Left hindlimb (tissue), 1 donor: ENCODE measurements at places on chromosomes 12 and 14.

- DNase-seq = no peak
Observed at GRCh38 chr14:55201219-55202101, 10.1 kb upstream of the DLGAP5 start.

GRCh38 chr12:107622001-107622400 lies 63.6 kb upstream of the PWP1 start:
- DNase-seq = no peak

DNA sequence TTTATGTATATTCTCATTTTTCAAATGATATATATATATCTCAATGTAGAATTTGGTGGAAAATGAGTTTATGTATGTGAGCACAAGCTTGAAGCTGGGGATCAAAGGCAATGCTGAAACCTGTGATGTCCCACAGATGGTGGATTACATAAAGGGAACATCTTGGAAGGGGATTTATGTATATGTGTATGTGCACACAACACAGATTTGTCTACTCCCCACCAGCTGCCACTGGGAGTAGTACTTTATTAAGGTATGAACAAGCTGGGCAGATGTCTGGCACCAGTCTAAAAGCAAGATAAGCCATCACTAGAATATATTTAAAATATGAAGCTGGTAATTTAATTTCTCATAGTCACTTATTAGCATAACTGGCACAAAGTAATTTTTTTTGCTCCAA lies 895.6 kb downstream of the SLC6A15 start:
- no peak for DNase-seq

DNA sequence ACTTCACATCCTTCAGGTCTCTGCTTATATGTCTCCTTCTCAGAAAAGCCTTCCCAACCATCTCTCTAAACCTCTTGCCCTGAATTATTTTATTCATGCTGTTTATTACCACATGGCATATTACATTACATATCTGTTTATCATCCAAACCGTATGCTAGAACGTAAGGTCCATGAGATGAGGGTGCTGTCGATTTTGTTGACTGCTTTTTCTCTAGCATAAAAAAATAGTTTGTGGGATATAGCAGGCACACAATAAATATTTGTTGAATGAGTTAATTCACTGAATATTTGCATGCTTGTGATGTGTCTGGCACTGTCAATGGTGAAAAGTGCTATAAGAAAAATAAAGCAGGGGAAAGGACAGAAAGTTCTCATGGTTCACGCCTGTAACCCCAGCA lies 22.9 kb downstream of the SAMD4A start:
- no peak for DNase-seq

GRCh38 chr12:72365151-72365550 lies 93.0 kb downstream of the TRHDE start:
- DNase-seq = no peak

DNA sequence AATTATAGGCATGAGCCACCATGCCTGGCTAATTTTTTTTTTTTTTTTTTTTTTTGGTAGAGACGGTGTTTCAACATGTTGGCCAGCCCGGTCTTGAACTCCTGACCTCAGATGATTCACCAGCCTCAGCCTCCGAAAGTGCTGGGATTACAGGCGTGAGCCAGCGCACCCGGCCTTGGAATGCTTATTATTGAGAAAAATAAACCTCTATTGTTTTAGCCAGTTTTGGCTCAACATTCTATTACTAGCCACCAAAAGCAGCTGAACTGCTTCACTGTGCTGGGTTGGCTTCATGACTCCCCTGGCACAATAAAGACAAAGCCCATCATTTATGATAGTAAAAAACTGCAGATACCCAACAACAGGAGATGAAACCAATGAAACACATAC lies 93.5 kb upstream of the CEP83 start:
- DNase-seq = no peak

GRCh38 chr12:69986114-69986513 lies 161.1 kb downstream of the MYRFL start:
- DNase-seq = no peak

DNA sequence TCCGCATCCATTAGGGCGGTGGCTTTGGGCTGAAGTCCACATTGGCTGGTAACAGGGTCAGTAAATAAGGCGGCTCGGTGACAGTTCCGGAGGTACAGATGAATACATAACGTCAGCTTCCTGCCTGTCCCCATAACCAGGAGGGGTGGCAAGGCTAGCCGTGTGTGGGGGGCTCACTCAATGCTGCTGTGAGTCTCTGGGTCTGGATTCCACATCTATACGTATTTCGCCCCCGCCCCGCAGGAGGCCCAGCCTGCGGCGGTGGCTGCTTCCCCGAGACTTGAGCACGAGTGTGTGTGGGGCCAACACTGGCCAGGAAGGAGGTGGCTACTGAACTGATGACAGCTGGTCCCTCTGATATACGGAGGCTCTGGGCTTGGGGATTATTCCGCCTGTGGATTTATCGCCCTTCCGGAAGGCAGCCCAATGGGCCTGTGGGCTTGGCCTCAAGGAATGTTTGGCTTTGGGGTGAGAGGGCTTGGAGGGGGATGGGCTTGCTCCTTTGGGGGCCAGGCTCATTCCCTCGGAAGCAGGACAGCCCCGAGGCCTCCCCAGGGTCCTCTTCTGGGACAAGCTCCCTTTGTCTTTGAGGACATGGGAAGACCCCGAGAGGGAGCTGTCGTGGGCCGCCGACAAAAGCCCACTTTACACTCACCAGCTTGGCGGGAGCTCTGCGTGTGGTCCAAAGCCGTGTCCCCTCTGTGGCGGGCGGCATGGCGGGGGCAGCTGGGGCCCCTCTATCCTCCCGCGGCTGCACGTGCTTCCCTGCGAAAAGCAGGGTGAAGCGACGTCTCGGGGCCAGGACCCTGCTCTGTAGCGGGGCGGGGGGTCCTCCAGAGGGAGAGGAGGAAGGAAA lies 82.1 kb downstream of the KIF26A start:
- no peak for DNase-seq

- peak; percentile 20 for DNase-seq
Observed at GRCh38 chr12:131855521-131856142, 27.4 kb downstream of the MMP17 start.

GRCh38 chr12:26510354-26510674 lies 314.9 kb downstream of the SSPN start:
- no peak for DNase-seq

DNA sequence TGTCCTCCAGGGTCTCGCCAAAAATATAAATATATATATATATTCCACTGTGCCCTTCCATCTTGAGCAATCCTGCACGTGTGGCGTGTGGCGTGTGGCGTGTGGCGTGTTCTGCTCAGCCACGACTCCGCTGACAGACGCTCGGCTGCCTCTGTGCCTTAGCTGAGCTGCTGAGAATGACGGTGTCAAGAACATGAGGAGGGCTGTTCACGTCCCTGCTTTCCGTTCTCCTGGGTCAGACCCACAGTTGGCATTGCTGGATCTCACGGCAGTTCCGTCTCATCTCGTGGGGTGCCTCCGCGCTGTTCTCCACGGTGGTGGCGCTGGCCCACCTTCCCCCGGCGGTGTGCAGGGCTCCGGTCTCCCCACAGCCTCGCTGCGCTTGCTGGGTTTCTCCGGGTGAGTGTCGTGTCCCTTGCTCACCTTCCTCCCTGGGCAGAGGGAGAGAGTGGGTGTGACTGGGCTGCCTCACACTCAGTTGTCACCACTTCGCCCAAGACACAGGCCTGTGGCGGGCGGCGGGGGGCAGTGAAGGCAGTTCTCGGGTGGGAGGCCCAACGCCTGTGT lies 9.4 kb downstream of the GPR132 start:
- no peak for DNase-seq

DNA sequence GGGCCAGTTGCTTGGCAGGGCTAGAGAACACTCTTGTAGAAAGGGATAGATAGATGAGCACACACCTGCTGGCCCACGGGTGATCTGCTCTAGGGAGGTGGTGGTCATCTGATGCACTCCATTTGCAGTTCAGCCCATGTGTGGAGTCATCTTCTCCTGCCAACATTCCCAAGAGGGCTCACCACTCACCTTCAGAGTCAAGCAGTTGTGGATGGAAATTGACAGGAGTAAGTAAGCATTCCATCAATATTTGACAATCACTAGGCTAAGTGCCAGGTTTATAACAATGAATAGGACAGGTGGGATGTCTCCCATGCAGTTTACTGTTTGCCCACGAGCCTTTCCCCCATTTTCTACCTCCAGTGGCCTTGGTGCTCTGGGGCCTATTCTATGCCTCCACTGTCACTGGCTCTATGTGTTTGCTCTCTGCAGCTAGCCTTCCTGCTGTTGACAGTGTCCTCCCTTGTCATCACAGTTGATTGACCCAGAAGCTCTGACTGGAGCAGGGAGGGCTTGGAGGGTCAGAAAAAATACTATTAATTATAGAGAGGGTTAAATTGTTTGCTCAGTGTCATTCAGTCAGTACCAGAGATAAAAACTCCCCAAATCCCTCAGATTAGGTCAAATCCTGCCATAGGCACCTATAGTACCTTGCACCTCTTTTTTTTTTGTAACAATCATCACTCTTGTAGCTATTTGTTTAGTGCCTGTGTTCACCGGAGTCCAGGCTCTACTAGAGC lies 134.6 kb upstream of the PZP start:
- no peak for DNase-seq

GRCh38 chr12:57927086-57927485 lies 14.3 kb upstream of the ATP23 start:
- no peak for DNase-seq

GRCh38 chr12:46571608-46572007 lies 199.0 kb upstream of the SLC38A2 start:
- no peak for DNase-seq

DNA sequence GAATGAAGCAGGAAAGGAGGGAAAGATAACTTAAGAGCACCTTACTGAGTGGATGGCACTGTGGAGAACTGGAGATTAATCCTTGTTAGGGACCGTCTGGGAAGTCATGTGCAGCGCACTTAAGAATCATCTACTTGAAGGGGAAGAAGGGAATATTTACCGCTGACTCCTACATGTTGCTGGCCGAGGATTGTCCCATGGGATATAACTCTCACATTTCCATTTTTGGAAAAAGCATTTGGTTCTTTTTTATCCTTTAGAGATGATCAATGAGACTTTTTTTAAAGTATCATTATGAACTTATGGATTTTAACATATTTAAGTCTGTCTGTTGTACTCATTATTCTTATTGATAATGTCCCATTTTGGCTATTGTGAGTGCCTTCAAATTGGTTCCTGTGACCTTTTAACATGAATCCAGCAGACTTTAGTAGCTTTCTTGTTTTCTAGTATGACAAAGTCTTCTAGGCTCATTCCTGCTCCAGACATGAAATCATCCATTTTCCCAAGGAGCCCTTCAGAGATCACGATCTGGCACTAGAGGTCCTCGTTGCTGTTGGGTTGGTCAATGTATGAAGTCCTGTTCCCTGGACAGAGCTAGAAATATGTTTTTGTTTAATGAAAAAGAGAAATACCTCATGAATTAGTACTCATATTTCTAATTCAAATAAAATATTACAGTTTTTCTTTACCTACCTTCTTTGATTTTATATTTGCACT lies 20.2 kb upstream of the FAM234B start:
- peak; percentile 51 for DNase-seq

- no peak for DNase-seq
Observed at GRCh38 chr14:54654605-54655004, 87.7 kb downstream of the SAMD4A start.

- DNase-seq = no peak
Observed at GRCh38 chr12:26056335-26056734, 68.5 kb downstream of the BHLHE41 start.

- DNase-seq = no peak
Observed at GRCh38 chr12:131383741-131384543, 326.9 kb upstream of the SFSWAP start.

DNA sequence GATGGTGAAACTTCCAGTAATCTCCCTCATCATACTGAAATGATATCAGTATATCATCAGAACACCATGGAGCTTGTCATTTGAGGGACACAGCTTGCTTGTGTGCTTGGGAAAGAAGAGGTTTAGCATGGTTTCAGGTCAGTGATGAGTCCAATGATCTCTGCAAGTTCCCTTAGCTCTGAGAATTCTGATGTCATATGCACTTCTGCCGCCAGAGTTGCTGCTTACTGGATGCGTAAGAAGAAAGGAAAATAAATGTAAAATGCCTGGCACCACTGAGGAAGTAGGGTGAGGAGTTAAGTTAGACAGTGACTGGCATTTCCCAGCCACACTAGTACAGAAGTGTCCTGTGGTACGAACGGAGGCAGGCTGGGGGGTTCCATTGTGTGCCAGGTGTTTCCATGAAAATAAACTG lies 22.6 kb downstream of the PRKCH start:
- DNase-seq = no peak

GRCh38 chr12:13941258-13942249 lies 39.8 kb downstream of the GRIN2B start:
- DNase-seq = no peak

DNA sequence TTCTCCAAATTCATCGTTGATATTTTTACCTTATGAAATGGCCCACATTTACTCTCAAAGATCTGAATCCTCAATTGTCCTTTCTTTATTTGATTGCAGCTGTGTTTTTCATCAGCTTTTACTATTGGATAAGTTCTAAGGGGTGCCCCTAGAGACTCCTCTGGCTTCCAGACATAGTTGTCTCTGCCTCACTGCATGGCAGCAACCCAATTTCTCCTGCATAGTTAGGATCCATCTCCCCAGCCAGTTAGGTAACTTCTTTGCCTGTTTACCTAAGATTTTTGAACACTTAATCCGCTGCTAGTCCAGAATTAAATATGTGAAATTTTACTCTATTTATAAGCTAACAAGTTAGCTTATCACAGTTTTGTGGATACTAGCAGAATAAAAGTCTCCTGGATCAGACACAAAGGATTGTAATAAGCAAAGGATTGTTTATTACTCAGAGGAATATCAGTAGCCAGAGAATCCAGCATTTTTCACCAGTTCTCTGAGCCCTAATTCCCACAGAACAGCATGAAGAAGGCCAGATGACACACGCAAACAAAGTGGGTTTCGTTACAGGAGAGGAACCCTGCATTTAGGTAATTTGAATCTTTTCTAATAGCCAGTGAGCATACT lies 101.1 kb downstream of the BBS10 start:
- DNase-seq = no peak

GRCh38 chr12:131350943-131351318 lies 360.0 kb upstream of the SFSWAP start:
- DNase-seq = no peak

DNA sequence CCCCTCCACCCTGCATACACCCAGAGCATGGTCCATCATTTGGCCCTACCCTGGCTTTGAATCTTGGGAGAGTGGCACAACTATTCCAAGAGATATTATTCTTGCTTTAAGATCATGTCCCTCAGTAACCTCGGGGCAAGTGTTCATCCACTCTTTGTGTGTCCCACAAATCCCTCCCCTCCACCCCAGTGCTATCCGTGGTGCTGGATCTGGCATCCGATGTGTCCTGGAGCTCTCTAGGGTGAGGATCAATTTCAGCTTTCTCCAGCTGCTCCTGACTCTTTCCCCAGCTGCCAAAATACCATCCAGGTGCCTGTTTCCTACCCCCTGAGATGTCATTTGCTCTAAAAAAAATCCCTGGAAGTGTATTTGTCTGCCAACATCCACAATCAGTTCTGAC lies 64.8 kb upstream of the CMKLR1 start:
- no peak for DNase-seq

GRCh38 chr14:21136024-21136423 lies 19.8 kb downstream of the OR5AU1 start:
- DNase-seq = no peak

DNA sequence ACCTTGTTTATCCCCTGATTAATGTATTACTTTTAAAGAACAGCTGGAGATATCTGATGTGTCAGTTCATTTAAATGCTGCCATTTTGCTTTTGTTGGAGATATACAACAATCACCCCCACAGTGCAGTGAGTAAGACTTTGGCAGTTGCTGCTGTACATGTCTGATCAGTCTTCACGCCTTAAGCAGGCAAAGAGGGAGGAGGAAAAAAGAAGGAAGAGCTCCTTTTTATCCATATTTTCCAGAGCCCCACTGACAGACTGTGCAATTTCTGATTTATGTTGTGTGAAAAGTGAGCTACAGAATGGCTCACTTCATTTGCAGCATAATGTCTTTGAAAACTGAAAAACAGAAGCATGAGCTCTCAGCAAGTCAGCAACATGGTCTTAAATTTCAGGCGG lies 319.7 kb upstream of the LRIG3 start:
- no peak for DNase-seq
